ENCODE measurements at places on chromosomes 3 and 15.

- DNase-seq, result no peak
These were observed 90.6 kb upstream of the UBE2E2 start for GRCh38 chr3:23112491-23112890.

DNA sequence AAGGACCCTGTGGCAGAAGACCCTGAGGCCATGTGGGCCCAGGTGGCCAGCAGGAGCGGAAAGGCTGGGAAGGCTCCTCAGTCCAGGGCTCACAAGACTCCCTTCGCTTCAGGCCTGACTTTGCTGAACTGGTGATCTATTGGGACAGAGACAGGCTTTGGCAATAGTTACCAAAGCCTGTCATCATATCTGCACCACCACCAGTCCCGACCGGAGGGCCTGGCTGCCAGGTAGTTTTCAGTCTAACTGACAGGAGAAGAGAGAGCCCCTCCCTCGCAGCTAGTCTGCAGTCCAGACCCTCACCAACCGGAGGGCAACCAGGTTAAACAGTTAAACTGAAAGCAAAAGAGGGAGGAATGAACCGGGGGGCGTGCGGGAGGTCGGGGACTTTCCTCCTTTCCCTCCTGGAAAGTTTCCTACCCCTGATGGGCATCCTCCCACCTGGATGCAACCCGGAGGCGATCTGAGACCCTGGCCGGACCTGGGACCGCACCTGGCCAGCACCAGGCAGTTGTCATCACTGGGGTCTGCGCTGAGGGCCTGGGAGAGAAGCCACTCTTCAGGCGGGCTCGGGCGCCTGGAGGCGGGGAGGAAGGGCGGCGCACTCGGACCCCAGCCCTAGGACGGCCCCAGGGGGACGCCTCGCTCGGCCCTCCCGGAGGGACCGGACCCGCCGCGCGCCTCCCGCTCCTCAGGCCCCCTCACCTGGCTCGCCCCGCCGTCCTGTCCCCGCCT is 435 bp downstream of the RAB27A start:
- DNase-seq, result no peak

DNA sequence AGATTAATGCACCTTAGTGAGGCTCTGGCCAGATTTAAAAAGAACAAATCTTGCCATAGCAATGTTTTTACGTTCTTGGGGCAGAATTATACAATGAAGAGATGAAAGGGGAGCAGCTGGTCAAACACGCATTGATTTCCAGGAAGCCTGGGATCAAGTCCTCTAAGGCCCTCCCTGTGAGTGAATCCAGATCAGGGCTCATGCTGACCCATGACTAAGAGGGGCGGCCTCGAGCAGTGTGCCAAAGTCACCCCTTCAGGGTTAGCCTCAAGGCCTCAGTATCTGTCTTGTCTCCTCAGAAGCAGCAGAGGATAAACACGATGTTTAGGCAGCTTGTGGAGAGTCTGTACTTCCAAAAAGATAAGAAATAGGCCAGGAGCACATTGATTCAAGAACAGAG is 9.3 kb upstream of the RBP1 start:
- no peak for DNase-seq

- no peak for DNase-seq
These were observed 16.7 kb downstream of the MCTP2 start for GRCh38 chr15:94247789-94248638.

GRCh38 chr15:74144153-74144775 is 13.9 kb downstream of the ISLR2 start:
- no peak for DNase-seq

DNA sequence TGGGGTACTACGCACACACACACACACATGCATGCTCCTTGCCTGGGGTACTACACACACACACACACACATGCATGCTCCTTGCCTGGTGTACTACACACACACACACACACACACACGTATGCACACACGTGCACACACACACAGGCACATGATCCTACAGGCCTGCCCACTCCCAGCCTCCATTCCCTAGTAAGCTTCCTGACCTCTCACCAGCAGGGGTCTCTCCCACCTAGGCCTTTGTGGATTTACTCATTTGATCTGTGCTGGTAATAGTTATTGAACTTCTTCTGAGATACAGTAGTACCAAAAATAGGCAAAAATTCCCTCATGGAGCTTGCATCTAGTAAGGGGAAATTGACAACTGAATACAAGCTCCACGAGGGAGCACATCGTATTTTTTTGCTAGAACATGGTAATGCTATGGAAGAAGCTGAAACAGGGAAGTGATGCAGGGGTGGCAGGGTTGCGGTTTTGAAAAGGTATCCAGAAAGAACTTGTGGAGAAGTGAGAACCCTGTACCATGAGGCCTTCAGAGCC is 19.1 kb downstream of the TTC21A start:
- no peak for DNase-seq

- no peak for DNase-seq
These were observed 844.9 kb upstream of the ALCAM start for GRCh38 chr3:104521606-104522336.

DNA sequence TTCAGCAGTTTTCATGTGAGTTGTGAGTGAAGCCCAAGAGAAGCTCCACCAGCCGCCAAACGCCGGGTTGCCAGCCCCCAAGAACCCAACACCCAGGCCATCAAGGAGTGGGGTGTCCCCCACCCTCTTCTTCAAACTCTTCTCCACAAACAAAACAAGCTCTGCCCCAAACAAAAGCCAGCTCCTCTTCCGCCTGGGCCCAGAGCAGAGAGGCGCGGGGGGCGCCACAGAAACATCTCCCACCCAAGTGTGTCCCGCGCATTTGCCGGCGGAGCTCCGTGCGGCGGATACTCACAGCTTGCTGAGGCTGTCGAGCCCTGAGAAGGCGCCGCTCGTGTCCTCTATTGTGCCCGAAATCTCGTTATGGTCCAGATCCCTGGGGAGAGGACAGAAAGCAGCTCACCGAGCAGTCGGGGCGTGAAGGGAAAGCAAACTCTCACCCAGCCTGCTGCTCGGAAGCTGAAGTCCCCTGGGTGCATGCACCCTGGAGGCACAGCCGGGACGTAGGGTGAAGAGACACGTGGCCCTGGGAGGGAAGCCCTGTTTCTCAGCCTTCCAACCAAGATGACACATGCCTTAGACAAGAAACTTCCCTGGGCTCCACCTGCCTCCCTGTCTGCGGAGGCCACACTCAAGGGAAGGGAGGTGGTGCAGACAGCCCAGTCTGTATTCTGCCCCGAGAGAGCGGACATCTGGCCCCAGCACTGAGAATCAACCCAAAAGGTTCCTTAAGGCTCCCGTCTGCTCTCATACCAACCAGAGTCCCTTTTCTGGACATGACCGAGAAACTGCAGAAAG is 95.7 kb downstream of the LRIG1 start:
- no peak for DNase-seq

DNA sequence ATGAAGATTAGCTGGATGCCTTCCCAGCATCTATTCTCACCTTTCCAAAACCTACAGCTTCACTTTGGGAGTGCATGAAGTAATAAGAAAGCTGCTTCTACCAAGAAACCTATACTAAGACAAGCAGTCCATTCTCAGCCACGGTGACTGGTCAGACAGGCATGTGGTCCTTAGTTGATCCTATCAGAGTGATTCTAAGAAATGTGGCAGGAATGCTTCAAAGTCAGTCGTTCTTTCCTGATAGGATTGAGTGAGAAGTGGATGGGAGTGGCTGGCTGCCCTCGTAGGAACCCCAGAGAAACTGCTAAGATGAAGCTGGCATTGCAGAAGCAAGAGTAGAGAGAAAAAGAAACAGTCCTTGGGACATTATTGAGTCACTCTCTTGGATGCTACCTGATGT is 16.6 kb downstream of the FOXB1 start:
- no peak for DNase-seq

GRCh38 chr15:85651548-85651947 is 143.2 kb downstream of the KLHL25 start:
- no peak for DNase-seq

DNA sequence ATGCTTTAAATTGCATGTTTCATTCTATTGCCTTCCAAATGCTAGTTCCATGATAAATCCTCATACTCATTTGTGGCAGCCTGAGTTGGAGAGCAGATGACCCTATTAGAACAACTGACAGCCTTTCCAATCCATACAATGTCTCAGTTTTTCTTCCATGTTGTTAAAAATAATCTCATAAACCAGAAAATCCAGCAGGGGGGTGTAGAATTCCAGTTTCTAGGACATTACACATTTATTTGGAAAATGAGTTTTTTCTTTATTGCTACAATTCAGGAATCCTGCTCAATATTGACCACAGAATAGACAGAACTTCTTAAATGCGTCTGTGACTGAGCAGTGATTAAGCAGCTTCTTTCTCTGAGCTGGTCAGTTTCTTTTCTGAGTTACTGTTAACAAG is 174.2 kb upstream of the ATP10A start:
- no peak for DNase-seq

- DNase-seq, result no peak
These were observed 27.9 kb downstream of the FBN1 start for GRCh38 chr15:48617619-48618018.

- DNase-seq, result no peak
These were observed 1.6 kb downstream of the SKOR1 start for GRCh38 chr15:67826717-67827561.

DNA sequence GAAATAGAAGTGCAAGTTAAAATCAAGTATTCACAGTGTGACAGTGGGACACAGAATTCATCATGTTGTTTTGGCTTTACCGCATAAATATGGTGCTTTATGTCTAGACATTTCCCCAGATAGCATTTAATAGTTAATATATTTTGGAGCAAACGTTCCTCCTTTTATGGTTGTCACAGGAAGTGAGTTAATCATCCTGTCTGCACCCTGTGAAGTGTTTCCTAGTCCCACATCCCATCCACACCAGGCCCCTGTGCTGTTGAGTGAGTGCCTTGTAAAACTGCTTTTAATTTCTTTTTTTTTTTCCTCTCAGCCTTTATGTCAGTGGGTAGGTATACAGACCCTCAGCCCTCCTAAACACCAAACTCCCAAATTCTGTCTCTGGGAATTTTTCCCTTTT is 393.7 kb downstream of the FEZF2 start:
- no peak for DNase-seq

DNA sequence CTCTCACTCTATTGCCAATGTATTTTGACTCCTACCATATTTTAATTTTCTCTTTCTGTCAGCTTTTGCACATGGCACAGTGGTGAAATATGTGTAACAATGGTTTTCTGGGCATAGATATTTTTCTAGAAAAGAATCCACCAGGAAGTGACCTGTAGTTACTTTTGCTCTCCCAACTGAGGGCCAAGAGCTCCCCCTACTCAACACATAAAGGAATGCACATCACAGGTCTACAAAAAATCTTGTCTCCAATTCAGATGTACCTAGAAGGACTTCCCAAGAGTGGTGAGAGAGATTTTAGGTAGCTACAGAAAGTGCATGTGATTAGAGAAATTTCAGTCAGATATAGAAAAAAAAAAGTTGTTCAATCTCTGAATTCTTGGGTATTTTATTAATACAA is 15.6 kb downstream of the CPA3 start:
- DNase-seq, result no peak

DNA sequence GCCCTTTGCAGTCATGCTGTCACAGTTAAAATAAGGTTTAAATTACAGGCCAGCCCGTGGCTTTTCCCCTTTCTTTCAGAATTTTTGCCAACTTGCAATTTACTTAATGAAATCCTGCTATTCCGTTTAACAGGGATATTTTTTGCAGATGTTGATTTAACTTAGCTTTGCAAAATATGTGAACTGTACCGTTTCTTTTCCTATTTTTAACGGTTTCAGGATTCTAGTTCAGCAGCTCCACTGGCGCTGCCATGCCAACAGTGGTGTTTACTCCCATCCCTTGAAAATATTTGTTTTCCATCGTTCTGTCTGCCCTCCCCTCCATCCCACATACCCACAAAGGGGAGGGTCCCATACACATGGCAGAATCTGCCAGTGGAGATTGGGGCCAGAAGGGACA is 54.3 kb downstream of the SMAD6 start:
- no peak for DNase-seq

DNA sequence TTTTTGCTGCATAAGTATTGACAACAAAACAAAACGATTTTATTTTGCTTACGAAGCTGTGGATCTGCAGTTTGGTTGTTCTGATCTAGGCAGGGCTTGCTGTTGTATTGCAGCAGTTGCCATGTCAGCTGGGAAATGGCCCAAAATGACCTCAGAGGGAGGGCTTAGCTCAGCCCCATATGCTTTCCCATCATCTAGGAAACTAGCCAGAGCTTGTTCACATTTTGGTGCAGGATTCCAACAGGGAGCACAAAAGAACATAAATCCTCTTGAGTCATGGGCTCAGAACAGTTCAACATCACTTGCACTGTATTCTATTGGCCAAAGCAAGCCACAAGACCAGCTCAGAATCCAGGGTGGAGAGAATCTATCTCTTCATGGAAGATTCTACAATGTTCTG is 42.2 kb upstream of the ROBO2 start:
- DNase-seq, result no peak

GRCh38 chr3:58414538-58415197 is 19.0 kb downstream of the PDHB start:
- peak; percentile 11 for DNase-seq

GRCh38 chr15:60656481-60656880 is 177.5 kb upstream of the ICE2 start:
- no peak for DNase-seq

GRCh38 chr3:4063916-4064574 is 239.1 kb upstream of the SETMAR start:
- no peak for DNase-seq

GRCh38 chr3:157300094-157300493 is 136.6 kb upstream of the PTX3 start:
- no peak for DNase-seq

DNA sequence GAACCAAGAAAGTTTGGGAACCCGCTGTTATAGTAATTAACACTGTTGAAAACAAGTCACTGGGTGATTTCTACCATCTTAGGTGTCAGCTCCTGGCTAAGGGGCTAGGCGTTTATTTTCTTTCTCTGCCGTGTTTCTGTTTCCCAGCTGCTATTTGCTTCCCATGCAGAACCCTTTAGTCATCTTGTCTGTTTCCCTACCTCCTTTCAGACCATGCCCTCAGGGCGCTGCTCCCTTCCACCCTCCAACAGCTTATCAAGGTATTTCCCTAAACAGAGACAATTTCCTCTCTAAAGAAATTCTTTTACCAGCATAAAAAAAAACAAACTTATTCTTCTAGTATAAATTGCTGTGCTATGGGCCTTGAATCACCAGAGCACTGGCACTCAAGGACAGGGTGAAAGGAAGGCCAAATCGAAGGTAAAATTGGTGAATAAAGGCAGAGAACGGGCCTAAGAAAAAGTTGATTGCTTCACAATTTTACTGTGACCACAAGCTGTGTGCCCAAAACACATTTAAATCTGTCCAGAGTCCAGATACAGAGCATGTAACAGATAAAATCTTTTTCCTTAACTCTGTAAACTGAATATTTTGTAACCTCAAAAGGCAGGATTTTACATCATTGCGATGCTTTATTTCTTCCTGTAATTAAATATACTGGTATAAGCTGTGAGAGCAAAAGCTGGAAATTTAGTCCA is 319.2 kb downstream of the ZNF621 start:
- no peak for DNase-seq

GRCh38 chr3:191356631-191357439 is 26.5 kb upstream of the UTS2B start:
- DNase-seq, result no peak

DNA sequence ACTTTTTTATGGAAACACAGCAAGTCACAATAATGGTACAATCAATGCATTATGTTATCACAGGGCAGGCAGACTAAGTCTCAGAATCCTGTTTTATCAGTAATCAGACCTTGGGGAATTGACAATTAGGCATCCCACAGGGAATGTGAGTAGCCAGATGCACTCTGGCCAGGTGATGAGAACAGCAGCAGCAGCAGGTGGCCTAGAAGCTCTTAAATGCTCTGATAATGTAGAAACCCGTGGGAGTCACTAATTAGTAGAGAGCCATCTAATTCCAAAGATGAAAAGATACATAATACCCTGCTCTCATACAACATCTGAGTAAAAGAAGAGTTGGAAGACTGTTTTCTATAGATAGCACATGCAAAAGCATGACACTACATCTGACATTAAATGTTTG is 12.6 kb downstream of the CEP152 start:
- no peak for DNase-seq
